Subcutaneous adipose tissue (tissue), 4 donors: ENCODE measurements at places on chromosomes 3 and 15. TPM values are rescaled to one million over a fixed set of nuclear protein-coding genes. Genes with fewer than 3 reads are reported as not detected.

The ALAS1 gene
- 25.8 TPM for total RNA-seq

The TMC3 gene
- not detected for total RNA-seq

The RLBP1 gene
- total RNA-seq = not detected

The NSUN3 gene
- 10.9 TPM for total RNA-seq

The GOLGA6L7 gene
- total RNA-seq = not detected

The GOLGA8N gene
- total RNA-seq = 12.4 TPM
